Neuronal stem cell (in vitro differentiated cells): ENCODE measurements at places on chromosomes 3 and 15.
A peak's percentile ranks its signal among the peaks of the same experiment; 100 is the strongest.

GRCh38 chr15:72319360-72319984 is 485 bp downstream of the CELF6 start:
- DNase-seq, result peak; percentile 91

- no peak for DNase-seq
Measured at GRCh38 chr3:181534781-181535221, 176.9 kb upstream of the SOX2 start.

- DNase-seq, result no peak
Measured at GRCh38 chr3:194121891-194122631, 13.9 kb upstream of the HES1 start.

- DNase-seq, result no peak
Measured at GRCh38 chr3:31270010-31270409, 262.7 kb upstream of the STT3B start.

GRCh38 chr15:54374184-54374952 is 396.1 kb downstream of the UNC13C start:
- DNase-seq, result no peak

DNA sequence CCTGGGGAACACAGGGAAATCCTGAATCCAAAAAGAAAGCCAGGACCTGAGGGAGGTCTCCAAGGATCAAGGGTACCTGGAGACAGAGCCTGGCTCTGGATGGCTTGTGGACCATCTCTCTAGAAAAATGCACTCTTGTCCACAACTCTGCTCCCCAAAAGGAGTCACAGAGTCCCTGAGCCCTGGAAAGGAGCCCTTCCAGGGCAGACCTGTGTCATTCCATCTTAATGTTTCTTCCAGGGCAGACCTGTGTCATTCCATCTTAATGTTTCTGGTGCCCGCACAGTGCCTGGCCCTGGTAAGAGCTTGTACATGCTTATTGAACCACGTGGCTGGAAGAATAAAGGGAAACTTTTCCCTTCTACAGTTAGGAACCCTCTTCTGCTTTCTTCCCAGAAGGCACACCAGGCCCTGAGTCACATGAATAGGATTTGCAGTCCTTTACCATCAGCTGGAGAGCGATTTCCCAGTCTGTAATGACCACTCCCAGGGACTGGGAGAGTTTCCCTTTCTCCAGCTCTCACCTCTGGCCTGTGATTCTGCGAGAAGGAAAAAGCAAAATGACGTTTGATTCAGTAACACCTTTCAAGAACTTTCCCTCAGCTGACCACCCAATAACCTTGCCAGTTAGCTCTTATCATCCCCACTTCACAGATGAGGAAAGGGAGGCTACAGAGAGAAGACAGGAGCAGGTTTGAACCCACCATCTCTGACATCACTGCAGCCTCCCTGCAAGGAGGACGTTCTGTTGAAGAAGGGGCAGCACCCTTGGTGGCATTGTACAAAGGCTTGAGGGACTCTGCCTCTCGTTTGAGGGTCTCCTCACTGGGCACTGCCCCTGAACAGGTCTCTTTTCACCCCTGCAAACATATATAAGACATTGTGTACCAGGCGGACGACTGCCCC is 35.8 kb upstream of the SLCO2A1 start:
- no peak for DNase-seq

DNA sequence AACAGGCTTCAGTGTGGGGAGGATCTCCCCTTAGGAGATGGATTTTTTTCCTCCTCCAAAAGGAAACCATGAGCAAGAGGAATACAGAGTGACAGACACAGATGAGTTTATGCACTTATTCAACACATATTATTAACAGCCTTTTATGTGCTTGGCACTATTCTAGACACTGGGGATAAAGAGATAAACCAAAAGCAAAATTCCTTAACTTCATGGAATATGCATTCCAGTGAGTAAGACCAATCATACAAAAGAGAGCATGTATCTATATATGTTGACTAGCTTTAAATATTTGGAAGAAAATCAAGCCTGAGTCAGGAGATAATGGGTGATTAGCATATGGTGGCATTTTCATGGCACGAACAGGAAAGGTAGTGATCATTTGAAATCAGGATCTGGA is 284.4 kb upstream of the RASGRP1 start:
- no peak for DNase-seq

- no peak for DNase-seq
Measured at GRCh38 chr15:69389426-69389825, 24.7 kb upstream of the KIF23 start.

DNA sequence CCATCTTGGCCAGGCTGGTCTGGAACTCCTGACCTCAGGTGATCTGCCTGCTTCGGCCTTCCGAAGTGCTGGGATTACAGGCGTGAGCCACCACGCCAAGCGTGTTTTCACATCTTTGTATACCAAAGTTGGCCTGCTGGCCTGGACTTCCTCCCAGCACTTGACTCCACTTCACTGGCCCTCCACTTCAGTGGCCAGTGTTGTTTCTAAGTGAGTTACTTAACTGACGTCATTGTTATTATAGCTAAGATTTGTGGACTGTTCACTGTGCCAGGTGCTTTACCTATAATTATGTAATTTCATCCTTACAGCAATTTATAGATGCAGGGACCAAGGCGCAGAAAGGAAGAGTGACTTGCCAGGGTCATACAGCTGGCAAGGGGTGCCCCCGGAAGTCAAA is 52.0 kb downstream of the HRH1 start:
- DNase-seq, result no peak

DNA sequence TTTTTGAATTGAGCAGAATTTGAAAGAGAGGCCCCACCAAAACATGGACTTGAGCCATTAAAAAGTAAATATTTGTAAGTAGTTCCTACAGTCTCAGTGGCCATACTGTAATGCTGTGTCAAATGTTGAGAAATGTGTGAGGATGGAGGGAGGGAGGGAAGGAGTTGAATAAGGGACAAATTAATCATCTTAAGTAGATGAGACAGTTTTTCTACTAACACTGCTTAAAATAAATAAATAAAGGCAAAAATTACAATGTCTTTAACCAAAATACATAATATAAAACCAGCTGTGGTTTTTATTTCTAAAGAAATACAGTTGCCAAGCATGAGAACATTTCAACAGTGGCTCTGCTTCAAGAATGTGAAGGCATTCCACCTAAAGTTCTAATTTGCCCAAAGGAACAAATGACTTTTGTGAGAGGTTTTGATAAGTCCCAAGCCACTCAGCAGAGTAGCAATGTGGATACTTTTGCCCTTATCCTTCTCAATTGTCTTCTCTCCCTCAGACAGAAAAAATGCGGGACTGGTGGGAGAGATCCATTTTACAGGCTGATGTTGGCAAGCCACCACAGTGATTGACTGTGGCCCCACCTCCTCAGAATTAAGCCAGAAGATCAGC is 427.0 kb upstream of the RARB start:
- no peak for DNase-seq

- no peak for DNase-seq
Measured at GRCh38 chr3:98778852-98779413, 15.8 kb downstream of the ST3GAL6 start.

- no peak for DNase-seq
Measured at GRCh38 chr3:1728510-1728909, 370.2 kb upstream of the CNTN4 start.

- no peak for DNase-seq
Measured at GRCh38 chr3:167874671-167875372, 139.3 kb downstream of the SERPINI1 start.

GRCh38 chr3:111603679-111604078 is 8.5 kb upstream of the ZBED2 start:
- DNase-seq, result no peak

DNA sequence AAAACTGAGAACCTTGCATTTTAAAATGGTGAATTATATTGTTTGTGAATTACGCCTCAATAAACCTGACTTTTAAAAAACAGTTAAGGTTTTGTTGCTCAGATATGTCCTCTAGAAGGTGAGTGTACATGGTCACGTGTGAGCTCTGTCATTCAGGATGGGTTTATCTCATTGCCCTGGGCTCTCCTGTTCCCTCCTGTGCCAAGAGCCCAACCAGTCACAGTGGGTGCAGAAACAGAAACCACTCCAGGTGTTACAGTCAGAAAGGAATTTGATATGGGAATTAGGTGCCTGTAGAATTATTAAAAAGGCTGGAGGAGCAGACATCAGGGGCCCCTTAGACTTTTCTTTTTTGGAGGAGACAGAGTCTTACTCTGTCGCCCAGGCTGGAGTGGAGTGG is 196.4 kb downstream of the STT3B start:
- no peak for DNase-seq

GRCh38 chr3:81465510-81466200 is 295.8 kb downstream of the GBE1 start:
- no peak for DNase-seq

- DNase-seq, result no peak
Measured at GRCh38 chr3:160801386-160802118, 45.5 kb downstream of the PPM1L start.

- peak; percentile 79 for DNase-seq
Measured at GRCh38 chr3:17841190-17841828, 98.9 kb upstream of the TBC1D5 start.

GRCh38 chr3:126358038-126358815 is 1.0 kb upstream of the KLF15 start:
- peak; percentile 51 for DNase-seq

- no peak for DNase-seq
Measured at GRCh38 chr3:6367171-6367570, 493.7 kb upstream of the GRM7 start.

DNA sequence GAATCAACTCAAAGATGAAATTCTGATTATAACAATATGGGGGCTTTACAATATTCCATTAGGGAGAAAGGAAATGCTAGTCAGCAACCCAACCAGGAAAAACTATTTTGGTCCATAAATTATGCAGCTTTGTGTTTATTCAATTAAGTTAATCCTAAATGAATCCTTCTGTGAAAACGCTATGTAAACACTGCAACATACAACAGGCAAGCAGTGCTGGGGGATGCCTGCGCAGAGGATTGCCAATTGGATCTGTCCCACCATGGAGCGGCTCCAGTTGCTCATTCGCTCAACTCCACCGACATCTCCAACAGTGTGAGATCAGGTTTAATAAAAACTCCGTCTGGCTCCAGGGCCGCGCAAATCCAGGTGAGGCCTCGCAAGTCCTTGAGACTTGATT is 290.5 kb upstream of the VEPH1 start:
- no peak for DNase-seq

DNA sequence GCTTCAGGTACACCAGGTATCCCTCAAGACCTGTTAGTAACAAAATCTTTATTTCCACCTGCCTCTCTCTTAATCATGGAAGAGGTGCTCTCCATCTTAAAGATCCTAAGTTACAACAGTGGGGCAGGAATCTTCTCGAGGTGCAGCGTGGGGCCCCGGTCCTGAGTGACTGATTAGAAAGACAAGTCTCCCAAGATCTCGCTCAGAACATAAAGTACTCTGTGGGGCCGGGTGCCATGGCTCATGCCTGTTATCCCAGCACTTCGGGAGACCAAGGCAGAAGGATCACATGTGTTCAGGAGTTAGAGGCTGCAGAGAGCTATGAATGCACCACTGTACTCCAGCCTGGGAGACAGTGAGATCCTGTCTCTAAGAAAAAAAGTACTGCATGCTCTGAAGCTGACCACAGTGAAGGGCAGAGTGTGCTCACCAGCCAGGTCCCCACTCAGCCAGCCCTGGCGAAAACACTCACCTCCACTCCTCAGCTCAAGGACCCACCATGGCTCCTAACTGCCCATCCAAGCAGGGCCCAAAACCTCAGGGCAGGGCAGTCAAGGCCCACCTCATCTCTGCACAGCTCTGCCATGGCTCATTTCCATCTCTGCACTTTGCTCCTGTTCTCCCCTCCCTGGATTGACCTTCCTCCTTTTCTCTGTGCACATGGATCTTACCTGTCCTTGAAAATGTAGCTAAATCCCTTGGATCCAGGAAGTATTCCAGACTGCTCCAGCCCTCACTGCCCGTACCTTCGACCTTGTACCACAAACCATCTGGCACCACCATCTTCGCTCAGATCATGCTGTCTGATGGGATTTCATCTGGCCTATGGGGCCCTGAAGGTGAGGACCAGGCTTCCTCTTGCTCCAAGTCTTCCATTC is 7.1 kb downstream of the SEMA7A start:
- no peak for DNase-seq

DNA sequence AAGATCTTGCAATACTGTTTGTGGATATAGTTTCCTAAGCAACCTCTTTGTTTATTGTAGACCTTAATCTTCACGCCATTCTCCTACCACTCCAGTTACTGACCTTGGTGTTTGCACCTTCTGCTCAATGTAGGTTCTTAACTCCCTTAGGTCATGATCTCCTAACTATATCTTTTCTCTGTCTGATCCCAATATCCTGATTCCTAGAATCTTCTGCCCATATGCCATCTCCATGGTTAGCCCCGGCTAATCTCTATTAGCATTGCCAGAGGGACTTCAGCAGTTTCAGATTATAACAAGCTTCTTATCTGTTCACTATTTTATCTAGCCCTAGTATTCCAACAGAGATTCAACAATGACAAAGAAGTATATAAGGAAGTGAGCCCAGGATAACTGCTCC is 64.9 kb downstream of the IMPG2 start:
- DNase-seq, result no peak

DNA sequence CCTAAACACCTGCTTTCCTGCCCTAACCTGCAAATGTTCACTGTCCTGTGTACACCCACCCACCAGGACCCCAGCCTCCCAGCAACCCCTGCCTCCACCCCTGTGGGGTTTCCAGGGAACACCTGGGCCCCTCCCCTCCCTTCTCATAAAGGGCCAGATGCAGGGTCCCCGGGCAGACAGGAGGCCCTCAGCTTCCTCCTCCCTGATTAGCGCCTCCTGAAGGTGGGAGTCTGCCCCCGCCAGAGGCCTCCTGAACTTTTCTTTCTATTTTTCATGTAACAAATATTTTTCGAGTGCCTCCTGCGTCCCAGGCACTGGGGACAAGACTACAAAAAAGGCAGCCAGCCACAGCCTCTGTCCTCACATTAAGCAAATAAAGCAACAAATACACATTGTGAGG is 135.4 kb upstream of the LINGO1 start:
- DNase-seq, result no peak

DNA sequence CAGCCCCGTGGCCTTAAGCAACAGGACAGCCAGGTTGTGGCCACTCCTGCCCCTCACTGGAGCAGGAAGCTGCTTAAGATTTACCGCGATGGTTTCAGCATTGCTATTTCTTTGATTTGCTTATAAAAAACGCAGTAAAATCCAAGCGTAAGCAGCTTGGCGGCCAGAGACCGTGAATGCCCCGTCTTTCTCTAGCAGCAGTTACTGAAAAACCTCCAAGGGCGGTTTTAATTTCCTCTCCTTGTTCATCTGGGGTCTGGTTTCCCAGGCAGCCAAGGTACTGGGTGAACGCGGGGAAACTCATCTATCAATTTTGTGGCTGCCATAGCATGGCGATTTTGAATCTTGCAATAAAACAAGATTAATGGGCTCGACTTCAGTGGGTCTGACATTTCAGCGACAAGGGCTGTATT is 130.3 kb downstream of the MINAR1 start:
- DNase-seq, result no peak
